ENCODE measurements at places on chromosomes 1 and 21. TPM values are rescaled to one million over a fixed set of nuclear protein-coding genes. Genes with fewer than 3 reads are reported as not detected.

DNA sequence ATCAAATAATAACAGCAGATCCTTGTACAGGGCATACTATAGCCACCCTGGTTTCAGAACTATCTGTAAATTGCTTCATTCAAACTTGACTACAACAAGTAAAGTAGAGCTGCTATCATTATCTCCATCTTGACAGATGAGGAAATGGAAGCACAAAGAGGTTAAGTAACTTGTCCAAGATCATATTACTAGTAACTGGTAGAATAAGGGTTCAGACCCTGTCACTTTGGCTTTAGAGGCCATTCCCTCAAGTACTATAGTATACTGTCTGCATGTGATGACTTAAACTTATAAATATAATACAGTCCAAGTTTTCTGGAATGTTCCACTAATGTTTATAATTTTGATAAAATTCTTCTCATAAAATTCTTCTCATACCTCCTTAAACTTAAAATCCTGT lies 24.8 kb downstream of the PGM1 start:
- no peak for DNase-seq

DNA sequence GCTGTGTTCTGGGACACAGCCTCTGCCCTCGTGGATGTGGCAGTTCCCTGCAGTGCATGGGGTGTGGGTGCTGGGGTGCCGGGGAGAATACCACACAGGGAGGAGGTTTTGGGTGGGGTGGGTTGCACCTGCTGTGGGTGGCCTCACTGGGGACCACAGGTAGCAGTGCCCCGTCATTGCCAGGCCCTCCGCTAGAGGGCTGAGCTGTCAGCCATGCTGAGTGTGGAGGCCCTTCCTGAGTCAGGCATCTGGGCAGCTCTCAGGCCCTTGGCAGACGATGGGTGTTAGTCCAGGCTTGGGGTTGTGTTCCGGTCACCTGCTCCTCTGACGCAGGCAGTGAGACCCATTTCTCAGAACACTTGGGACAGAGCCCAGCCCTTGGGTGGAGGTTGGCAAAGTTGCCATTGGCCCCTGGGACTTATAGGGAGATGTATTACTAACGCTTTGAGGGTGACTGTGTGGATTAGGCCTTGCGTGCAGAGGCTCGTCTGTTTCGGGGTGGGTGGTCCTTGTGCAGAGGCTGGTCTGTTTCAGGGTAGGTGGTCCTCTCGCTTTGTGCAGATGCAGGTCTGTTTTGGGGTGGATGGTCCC lies 23.9 kb downstream of the PCNT start:
- no peak for DNase-seq

GRCh38 chr1:165696625-165697100 lies 1.7 kb downstream of the ALDH9A1 start:
- DNase-seq: peak; percentile 74

DNA sequence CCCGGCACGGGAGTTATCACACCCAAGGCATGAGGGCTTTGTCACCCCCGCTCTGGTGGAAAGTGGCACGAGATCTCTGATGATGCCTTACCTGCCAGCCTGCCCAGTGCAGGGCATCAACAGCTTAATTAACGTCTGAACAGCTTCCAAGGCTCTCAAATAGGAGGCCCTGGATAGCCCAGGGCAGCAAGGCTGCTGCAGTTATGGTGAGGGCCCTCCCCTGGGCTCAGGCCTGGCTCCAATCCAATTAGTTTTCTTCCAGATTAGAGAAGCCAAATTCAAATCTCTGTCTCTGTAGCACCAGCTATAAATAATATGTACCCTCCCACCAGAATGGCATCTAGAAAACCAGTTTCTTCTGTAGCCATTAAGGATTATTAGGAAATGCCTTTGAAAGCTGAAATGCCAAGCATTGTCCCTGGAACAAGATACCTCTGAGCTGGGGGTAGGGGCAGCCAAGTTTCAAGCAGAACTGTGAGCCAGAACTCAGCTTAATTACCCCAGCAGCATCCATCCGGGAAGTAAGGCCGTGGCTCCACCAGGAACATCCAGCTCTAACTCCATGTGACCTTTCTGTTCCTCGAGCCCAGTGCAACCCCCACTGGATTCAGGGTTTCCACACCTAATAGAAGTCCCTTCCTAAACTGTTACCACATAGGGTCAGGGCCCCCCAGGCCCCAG lies 12.5 kb downstream of the QSOX1 start:
- DNase-seq: no peak

DNA sequence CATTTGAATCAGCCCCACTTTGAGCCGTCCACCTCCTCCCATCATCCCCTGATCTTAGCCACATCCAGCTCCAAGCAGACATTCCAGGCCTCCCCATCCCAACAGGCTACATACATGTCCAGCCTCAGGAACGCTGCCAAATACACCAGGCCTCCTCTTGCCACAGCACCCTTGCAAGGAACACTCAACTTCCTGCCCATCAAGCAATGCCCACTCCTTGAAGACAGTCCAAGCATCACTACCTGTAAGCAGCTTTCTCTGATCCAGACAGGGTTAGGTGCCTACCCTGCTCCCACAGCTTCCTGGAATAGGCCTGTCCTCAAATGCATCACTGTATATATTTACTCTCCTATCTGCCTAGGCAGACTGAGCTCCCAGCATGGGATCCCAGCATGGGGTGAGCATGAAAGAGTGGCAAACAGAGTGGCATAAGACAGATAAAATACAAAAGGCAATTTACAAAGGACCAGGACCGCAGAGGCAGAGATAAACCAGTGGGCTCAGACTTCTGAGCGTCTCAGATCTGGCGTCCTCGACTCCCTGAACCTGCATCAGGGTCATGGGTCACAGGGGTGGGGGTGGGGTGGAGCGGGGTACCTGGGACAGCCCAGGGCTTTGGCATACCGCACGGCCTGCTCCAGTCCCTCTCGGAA lies 816 bp downstream of the HYI start:
- DNase-seq: peak; percentile 42

Gene DCDC2B
- total RNA-seq: not detected

Gene TMPRSS15
- not detected for total RNA-seq

Gene NUCKS1
- 106 TPM for total RNA-seq

Gene GUCA2A
- total RNA-seq: not detected

Gene CHI3L2
- total RNA-seq: 37.2 TPM

Gene F13B
- total RNA-seq: not detected

Gene TMEM82
- not detected for total RNA-seq

Gene ZNF593OS
- not detected for total RNA-seq

Gene ATP6V1G3
- total RNA-seq: not detected

All from tibial nerve (tissue), 4 donors.